ENCODE measurements at places on chromosomes 12 and 14.

GRCh38 chr12:2057795-2058408 is 5.1 kb downstream of the CACNA1C start:
- no peak for DNase-seq

- DNase-seq, result peak; percentile 42
These were observed 5.8 kb upstream of the GLT8D2 start for GRCh38 chr12:104055686-104056388.

GRCh38 chr12:11653215-11653753 is 3.8 kb downstream of the ETV6 start:
- peak; percentile 22 for DNase-seq

DNA sequence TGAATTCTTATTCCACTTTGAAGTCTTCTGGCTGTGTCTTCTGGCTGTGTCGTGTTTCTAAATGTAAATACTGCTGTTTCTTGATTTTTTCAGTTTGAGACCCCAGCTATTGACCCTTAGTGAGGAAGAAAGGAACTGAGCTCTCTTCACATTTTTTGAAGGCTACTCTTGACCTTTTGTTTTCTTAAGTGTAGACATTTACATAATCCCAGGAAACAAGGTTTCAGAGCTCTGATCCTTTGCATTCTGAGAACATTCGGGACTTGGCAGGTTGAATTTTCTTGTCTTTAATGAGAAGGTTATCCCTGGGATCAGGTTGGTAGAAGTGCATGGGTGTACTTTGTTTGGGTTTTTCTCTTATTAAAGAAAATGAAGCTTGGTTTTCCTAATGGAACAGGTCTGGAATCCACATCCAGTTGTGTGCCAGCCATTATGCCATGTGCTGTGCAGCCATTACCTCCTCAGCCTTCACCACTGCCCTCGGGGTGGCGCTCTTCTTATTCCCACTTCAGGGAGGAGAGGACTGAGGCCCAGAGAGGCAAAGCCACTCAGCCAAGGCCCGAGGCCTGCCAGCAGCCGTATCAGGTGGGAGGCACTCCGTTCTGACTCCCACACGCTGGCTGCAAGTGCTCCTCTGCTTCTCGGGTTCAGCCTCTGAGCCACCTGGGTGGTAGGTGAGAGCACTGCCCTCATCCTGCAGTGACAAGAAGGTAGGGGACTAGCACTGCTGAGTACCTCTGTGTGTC is 120.9 kb downstream of the BEGAIN start:
- DNase-seq, result no peak

DNA sequence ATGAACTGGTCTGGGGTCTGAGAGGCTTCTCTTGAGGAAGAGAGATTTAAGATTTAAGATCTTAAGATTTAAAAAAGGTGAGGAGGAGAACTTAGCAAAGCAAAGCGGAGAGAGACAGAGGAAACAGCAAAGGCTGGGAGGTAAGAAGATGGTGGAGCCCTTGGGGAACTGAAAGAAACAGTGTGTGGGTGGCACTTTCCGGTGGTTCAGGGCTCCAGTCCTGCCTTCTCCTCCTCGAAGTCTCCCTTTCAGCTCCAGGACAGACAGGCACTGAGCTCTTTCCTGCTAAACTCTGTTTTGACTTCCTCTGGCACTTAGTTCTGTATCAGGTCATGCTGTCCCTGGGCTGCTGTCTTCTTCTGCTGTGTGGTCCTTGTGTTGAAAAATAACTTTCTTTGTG is 298.7 kb upstream of the SRRM4 start:
- DNase-seq, result no peak

DNA sequence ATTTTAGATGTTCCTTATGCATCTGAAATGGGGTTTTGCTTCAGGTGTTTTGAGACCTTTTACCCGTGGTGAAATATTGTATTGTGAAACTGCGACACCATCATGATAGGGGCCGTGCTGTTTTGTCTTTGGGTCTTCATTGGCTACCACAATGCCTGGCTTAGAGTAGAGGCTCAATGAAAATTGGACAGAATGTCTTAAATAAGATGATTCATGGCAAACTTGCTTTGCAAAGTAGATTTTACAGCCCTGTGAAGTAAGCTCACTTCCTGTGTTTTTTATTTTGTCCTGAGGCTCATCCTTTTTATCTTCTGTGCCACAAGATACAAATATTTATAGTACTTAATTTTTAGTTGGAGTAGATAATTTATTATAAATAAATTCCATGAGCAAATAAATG is 111.3 kb upstream of the FRMD6 start:
- DNase-seq, result peak; percentile 66

DNA sequence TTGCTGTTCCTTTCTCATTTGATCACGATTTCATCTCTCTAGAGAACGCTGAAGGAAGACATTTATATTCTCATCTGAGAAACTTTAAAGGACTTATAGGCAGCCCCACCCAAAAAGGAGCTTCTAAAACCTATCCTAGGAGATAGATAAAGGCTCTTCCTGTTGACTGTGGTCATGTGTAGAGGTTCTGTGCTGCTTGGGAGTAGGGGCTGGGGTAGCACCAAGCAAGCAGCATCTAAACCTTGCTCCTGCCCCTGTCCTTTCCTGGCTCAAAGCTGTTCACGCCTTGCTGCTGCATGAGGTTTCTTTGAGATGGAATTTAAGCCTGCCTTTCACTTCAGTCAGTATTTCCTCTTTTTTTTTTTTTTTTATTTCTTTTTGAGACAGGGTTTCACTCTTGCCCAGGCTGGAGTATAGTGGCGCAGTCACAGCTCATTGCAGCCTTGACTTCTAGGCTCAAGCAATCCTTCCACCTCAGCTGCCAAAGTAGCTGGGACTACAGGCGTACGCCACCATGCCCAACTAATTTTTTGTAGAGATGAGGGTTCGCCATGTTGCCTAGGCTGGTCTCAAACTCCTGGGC is 41.4 kb downstream of the RAB35 start:
- DNase-seq, result no peak

DNA sequence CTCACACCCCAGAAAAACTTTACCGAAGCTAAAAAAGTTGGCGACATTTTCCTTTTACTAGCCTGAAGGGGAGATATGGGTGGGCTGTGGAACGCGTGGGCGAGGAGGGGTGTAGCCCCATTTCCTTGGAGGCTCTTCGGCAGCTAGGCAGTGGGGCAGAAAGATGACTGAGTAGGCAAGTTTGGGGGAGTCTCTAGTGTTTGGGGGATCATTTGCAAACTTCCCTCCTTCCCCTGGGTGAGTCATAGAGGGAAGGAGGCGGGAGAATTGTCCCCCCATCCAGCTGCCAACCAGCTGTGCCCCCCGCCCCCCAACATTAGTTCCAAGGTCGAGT is 2.3 kb downstream of the GLI1 start:
- peak; percentile 20 for DNase-seq

- no peak for DNase-seq
These were observed 7.7 kb upstream of the BCL7A start for GRCh38 chr12:122013791-122014590.

- peak; percentile 83 for DNase-seq
These were observed 30.9 kb upstream of the EMP1 start for GRCh38 chr12:13165617-13166041.

- no peak for DNase-seq
These were observed 1246.4 kb downstream of the SLC16A7 start for GRCh38 chr12:60842181-60842580.

- DNase-seq, result no peak
These were observed 12.5 kb downstream of the TAMALIN start for GRCh38 chr12:52019113-52019770.

DNA sequence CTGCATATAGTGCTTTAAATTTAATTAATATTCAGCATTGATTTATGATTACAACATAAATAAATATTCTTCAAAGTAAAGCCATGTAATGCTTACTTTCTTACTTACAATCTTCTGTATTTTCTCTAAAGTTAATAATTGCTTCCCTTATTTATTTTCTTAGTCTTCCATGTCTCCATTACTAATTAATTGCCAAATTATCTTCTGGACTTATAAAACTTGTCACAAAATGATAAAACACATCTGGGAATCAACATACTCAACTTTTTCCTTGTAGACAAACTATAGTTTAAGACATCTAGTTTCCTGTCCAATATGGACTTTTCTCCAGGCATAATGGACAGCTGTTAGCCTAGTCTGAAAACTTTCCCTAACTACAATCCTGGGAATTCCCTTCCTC is 466.6 kb downstream of the FLRT2 start:
- no peak for DNase-seq

GRCh38 chr14:52240623-52241022 is 26.9 kb upstream of the PTGDR start:
- DNase-seq, result no peak

DNA sequence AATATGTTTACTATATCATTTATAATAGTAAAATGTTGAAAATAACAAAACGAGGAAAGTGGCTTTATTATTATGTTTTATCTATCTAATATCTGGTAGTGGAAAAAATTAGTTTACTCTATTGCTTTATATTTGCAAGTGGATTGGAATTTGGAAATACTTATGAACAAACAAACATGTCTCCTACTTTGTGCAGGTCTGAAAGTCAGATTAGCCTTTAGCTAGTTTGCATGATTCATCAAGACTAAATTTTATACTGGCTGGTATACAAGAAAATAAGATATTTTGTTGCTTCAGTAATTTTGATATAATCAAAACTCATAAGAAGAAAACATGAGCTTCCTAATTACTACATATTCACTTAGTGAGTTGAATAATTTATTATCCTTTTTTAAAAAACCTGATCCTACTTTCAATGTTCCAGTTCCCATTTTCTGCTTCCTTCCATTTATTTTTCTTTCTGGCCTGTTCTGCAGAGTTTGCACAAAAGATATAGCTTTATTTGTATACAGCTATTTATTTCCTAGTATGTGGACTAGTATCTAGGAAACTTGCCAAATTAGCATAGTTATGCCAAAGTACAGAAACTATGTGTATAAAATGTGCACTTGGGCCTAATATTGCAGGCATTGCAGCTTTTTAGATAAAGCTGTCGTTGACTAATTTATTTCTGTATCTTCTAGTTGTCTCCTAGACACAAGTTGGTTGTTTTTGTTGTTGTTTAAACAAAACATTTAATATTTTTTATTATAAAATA is 122.0 kb downstream of the AKAP6 start:
- no peak for DNase-seq

DNA sequence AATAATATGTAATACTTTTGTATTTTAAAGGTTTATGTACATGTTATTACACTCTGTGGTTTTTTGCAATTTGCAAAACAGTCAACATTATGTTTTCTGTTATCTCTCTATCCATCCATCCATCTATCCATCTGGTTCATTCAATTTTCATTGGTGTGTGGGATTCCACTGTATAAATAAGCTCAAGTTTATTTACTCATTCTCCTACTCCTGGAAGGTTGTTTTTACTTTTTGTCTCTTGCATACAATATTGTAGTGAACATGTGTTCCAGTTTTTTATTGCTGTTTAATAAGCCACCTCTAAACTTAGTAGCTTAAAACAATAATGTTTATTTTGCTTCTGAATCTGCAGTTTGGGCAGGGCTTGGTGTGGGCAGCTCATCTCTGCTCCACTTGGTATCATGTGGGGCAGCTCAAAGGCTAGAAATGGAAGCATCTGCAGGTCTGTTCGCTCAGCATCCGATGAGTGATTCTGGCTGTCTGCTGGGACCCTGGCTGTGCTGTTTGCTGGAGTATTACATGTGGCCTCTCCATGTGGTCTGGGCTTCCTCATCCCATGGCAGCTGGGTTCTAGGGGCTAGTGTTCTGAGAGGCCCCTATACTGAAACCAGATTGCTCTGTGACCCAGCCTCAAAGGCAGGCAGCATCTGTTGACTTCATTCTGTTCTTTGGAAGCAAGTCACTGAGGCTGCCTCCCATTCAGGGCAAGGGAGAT is 98.8 kb downstream of the SLC25A47 start:
- no peak for DNase-seq

- no peak for DNase-seq
These were observed 158.8 kb downstream of the C12orf42 start for GRCh38 chr12:103336940-103337339.

GRCh38 chr14:96086032-96086431 is 46.9 kb downstream of the C14orf132 start:
- peak; percentile 79 for DNase-seq

DNA sequence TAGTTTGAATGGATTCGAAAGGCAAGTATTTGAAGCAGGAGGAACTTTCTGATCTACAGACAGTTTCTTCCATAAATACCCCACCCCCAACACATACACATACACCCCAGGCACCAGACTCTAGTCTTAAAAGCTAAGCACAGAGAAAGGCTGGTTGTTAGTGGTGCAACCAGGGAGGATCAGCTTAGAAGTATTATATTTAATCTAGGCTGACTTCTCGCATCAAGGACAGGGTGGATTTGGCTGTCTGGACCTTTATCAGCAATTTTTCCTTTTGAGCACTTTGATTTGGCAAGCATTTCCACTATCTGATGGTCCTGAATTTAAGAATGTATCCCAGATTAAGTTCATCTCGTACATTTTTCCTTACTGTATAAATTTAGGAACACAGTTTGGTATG is 1489.8 kb upstream of the FLRT2 start:
- no peak for DNase-seq

- no peak for DNase-seq
These were observed 283.0 kb downstream of the ACSS3 start for GRCh38 chr12:81360916-81361315.

- DNase-seq, result no peak
These were observed 65.3 kb downstream of the FOXN3 start for GRCh38 chr14:89351516-89352404.

- DNase-seq, result no peak
These were observed 11.5 kb upstream of the EID3 start for GRCh38 chr12:104291867-104292524.

- DNase-seq, result no peak
These were observed 16.1 kb downstream of the VRTN start for GRCh38 chr14:74364271-74364880.

- no peak for DNase-seq
These were observed 166.9 kb upstream of the DIO2 start for GRCh38 chr14:80378084-80378690.

DNA sequence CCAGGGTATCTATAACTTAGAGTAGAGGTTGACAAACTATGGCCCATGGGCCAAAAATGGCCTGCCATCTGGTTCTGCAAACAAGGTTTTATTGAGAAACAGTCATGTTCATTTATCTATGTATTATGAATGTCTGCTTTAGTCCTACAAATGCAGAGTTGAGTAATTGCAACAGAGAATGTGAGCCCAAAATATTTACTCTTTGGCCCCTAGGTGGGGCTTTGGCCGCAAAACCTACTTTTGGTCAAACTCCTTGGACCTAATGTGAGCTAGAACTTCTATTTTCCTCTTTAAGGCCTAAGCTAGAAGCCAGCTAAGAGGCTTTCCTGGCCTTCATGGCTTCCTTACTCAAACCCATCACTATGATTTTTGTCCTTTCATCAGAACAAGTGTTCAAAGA is 379.1 kb downstream of the NELL2 start:
- DNase-seq, result no peak

DNA sequence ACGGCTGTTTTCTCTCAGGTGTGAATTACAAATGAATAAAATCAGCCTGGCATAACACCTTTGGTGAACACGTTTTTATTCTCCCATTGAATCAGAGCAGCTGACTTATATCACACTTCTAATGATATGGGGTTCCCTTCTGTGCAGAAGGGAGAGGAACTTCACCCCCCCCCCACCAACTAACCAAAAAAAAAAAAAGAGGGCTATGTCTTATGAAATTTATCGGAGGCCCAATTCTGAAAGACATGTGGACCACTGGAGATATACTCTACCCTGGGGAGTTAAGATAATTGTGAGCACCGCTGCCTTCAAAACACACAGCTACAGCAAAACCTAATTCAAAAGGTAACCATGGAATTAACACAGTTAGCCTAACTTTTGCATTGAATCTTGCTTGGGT is 4.6 kb downstream of the BCL11B start:
- no peak for DNase-seq
